ENCODE measurements at places on chromosomes 7 and 10. TPM values are rescaled to one million over a fixed set of nuclear protein-coding genes. Genes with fewer than 3 reads are reported as not detected.
A peak's percentile ranks its signal among the peaks of the same experiment; 100 is the strongest.

DNA sequence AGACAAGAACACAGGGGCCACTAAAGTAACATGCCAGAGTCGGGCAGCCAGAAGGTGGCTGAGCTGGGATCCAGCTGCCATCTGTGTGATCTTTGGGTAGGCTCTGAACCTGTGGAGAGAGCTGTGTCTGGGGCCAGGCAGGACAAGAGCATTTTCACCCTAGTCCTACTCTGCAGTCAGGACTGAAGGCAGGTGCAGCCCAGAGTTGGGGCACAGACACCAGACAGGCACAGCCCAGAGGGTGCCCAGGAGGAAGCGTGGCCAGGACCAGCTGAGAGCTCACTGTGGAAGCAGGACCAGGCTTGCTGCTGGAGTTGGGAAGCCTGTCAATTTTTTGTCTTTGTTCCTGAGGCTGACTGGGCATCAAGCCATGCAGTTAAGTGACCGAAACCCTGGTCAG is 113.6 kb downstream of the ADCY1 start:
- DNase-seq = no peak

GRCh38 chr7:123627851-123628250 is 26.2 kb downstream of the ASB15 start:
- no peak for DNase-seq

DNA sequence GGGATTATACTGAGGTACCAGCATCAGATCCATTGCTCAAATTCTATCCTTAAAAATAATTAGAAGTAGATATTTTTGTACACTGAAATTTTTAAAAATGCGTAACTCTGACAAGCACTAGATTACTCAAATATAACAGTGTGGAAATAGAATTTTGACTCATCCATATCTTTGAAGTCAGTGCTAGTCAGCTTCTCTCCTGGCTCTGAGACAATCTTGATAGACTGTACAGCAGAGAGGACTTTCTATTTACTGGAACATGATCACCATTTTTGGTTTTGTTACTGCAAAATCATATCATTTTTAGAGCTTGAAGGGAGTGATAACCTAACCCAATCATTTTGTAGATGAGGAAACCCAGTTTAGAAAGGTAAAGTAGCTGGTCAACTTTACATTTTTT is 195.0 kb downstream of the MTERF1 start:
- DNase-seq = no peak

GRCh38 chr7:32957326-32958045 is at the start of gene FKBP9:
Gene FKBP9 (plus strand): TSS chr7:32957440. CDS start chr7:32957574, 134 bp downstream.
- peak; percentile 56 for DNase-seq

DNA sequence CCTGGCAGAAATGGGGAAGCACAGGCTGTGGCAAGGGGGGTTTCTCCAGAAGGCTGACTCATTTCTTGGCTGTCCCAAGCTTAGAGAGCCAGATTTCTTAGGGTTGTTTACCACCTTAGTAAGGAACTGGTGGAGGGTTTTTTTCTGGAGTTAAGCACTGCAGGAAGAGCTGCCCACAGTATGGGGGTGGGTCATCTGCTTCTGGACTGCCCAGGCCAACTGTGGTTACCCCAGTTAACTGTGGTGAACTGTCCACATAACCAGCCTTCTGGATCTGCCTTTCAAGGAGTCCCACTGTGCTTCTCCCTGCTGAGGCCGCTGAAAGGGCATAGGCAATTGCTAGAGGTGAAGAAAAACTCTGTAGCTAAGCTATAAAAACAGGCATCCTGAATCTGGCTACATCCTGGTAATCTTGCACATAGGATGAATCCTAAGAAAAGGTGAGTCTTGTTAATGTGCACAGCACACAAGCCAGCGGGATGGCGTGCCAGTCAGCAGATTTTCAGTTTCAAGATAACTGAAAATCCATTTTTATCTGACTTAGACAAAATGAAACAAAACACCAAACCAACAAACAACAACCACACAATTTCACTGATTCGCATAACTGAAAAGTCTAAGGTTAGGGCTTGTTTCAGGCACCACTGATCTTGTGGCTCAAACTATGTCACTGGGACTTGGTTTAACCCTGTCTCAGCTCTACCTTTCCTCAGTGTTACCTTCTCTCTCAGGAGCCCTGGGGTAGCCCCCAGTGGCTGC is 21.6 kb upstream of the TSPAN33 start:
- DNase-seq = peak; percentile 92

- no peak for DNase-seq
Observed at GRCh38 chr10:85618841-85619240, 747.8 kb downstream of the GRID1 start.

- DNase-seq = peak; percentile 4
Observed at GRCh38 chr10:123807444-123808035, 84.1 kb downstream of the CPXM2 start.

- no peak for DNase-seq
Observed at GRCh38 chr7:99369767-99370391, 4.7 kb upstream of the ARPC1B start.

DNA sequence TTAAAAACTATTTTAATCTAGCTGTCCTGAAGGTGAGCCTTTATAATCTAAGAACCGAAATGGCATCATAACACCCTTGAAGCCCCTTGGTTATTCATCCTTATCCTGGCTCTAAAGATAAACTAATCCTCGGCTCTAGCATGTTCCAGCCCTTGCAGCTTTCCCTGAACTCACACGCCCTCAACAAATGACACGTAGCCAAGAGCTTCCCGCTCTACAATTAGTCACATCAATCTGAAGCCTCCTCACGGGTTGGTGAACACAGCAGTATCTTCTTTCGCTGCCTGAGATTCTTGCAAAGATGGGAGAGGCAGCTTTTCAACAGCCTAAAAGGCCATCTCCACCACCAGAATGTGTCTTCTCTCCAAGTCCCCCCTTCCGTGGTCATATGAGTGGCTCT is 4.1 kb downstream of the FRMD4A start:
- DNase-seq = peak; percentile 43

GRCh38 chr10:49632406-49633317 is 18.8 kb downstream of the CHAT start:
- peak; percentile 1 for DNase-seq

GRCh38 chr10:12748186-12748585 is 253.3 kb downstream of the CCDC3 start:
- DNase-seq = no peak

GRCh38 chr7:105581066-105581811 is at the start of gene EFCAB10:
Gene EFCAB10 (minus strand): TSS chr7:105581493. CDS start chr7:105581463, 30 bp downstream.
- DNase-seq = peak; percentile 86

- DNase-seq = no peak
Observed at GRCh38 chr10:61987951-61988379, 86.5 kb downstream of the ARID5B start.

- DNase-seq = no peak
Observed at GRCh38 chr10:92327445-92328433, 36.8 kb downstream of the MARCHF5 start.

- peak; percentile 27 for DNase-seq
Observed at GRCh38 chr7:131633342-131633843, 77.0 kb upstream of the PODXL start.

DNA sequence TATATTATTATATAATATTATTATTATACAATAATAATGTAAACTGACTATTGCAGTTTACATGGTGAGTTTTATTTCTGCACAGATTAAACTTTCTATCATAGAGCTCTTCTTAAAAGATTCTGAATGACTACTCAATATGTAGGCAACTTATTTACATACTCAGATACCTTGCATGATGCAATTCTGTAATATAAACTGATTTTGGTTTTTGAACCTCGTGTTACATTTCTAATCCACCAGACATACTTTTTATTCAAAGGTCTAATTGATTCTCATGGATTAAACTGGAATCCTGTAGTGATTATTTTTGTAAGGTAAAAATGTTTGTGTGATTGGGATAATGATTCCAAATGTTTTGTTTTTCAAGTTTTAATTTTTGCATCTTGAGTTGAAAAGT is 19.9 kb downstream of the SLC26A4 start:
- no peak for DNase-seq

ADCY1 gene
- total RNA-seq = 0.10 TPM

NPFFR1 gene
- total RNA-seq = not detected

PNLIPRP3 gene
- total RNA-seq = not detected

WEE2 gene
- total RNA-seq = not detected

ZNF3 gene
- 37.0 TPM for total RNA-seq

SLC18A3 gene
- total RNA-seq = 0.10 TPM
